ENCODE measurements at places on chromosomes 1 and 21. TPM values are rescaled to one million over a fixed set of nuclear protein-coding genes. Genes with fewer than 3 reads are reported as not detected.
A peak's percentile ranks its signal among the peaks of the same experiment; 100 is the strongest.

- DNase-seq = no peak
Observed at GRCh38 chr1:12649971-12650421, 6.1 kb downstream of the AADACL4 start.

GRCh38 chr21:43304621-43305335, 122.2 kb downstream of the SIK1 start:
- no peak for DNase-seq

GRCh38 chr1:58914925-58915324, 131.1 kb upstream of the JUN start:
- DNase-seq = no peak

DNA sequence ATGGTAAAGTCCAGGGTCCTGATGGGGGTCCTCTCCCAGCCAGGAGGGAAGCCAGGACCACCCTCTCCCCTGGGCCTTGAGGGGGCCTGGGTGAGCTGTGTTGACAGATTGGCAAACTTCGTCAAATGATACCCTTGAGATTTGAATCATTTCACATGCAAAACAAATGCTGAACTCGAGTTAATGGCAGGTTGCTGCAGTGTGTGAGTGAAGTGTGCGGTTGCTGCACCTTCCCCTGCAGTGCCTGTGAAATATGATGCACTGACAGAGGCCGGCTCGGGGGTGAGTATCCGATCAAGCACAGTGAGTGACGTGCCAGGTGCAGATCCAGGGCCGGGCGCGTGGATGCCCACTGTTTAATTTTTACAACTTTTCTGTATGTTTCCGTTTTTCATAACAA, 5.7 kb upstream of the KRTAP12-1 start:
- DNase-seq = no peak

- DNase-seq = no peak
Observed at GRCh38 chr1:180135535-180135934, 19.1 kb upstream of the QSOX1 start.

- peak; percentile 67 for DNase-seq
Observed at GRCh38 chr1:179369751-179370341, 4.1 kb downstream of the AXDND1 start.

DNA sequence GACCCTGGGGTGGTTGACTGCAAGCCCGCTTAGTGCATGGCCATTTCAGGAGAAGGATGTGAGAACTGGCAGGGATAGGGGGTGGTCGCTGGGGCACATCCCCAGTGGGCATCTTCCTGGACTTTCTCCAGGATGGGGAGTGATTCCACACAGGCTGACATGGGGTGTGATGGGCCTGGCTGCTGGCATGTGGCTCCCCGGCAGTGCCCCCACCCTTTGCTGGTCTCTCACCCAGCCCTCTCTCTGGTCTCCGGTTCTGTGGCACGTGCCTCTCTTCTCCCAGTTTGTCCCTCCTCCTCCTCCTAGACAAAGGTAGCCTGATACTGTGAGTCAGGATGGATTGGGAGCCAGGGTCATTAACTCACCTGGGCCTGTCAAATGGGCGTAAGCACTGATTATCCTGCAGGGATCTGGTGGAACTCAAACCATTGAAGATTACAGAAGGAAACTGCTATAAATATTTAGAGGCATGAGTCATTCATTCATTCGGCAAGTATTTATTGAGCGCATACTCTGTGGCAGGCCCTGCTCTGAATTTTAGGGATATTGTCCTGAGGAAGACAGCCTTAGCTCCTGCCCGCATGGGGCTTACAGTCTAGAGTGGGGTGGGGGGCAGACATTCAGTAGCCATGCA, 23.6 kb upstream of the EPS8L3 start:
- DNase-seq = peak; percentile 72

- DNase-seq = peak; percentile 47
Observed at GRCh38 chr1:38127428-38127827, 80.8 kb upstream of the POU3F1 start.

GRCh38 chr21:39579734-39580332, 32.9 kb upstream of the B3GALT5 start:
- DNase-seq = no peak

GRCh38 chr1:155968670-155969069, 9.7 kb downstream of the ARHGEF2 start:
- DNase-seq = no peak

- DNase-seq = no peak
Observed at GRCh38 chr1:219444474-219444873, 168.4 kb downstream of the ZC3H11B start.

GRCh38 chr1:102186536-102186935, 189.8 kb upstream of the OLFM3 start:
- DNase-seq = no peak

DNA sequence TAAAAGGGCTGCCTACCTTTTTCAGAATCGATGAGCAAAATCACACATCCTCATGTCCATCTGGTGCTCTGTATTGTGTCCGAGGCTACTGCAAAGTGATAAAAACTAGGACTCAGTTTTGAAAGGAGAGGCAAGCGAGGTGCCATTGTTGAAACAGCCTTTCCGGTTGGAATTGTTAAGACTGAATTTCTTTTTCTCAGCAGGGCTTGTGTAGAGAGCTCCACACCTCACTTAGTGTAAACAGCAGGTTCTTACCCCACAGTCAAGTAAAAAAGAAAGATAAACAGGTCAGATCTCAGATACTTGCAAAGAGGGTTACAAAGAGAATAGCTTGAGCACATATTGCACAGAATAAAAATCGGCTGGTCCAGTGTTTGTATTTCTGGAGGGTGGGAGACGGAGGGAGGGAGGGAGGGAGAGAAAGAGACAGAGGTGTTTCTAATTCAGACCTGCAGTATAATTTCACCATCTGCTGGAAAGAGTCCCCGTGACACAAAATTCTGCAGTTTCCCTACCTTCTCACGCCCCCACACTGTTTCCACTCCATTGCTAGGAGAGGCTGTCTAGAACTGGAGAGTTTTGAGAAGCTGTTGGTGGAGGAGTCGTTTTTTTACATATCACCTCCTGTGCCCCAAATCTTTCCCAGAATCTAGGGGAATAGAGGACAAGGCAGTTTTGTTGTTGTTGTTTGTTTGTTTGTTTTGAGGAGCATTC, 82.5 kb downstream of the EDEM3 start:
- no peak for DNase-seq

DNA sequence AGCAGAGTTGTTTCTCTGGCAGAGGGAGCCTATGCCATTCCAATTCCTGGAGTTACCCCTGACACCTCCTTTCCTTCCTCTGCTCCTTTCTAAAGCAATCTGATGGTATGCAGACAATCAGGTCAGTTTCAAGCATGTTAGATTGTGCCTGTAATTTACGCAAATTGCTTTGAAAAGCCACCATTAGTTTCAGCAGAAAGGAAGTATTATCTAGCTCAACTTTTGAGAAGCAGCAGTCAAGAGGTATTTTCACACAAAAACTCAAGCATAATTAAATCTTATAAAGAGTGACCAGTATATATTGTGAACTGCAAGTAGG, 2.2 kb downstream of the ERRFI1 start:
- no peak for DNase-seq

DNA sequence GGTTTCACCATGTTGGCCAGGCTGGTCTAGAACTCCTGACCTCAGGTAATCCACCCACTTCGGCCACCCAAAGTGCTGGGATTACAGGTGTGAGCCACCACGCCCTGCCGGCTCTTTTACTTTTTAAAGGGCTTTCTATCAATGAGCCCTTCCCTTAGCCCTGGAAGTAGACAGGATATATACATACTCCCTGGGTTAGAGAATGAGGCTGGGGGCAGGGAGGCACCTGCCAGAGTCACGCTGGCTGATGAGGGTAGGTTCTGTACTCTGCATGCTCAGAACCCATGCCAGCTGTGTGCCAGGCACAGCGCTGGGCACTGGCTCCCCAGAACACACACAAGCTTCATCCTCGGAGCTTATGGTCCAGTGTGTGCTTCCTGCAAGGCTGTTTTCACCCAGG, 113.6 kb upstream of the IPO9 start:
- no peak for DNase-seq

GRCh38 chr1:65471213-65471833, 50.9 kb downstream of the LEPR start:
- DNase-seq = no peak

DNA sequence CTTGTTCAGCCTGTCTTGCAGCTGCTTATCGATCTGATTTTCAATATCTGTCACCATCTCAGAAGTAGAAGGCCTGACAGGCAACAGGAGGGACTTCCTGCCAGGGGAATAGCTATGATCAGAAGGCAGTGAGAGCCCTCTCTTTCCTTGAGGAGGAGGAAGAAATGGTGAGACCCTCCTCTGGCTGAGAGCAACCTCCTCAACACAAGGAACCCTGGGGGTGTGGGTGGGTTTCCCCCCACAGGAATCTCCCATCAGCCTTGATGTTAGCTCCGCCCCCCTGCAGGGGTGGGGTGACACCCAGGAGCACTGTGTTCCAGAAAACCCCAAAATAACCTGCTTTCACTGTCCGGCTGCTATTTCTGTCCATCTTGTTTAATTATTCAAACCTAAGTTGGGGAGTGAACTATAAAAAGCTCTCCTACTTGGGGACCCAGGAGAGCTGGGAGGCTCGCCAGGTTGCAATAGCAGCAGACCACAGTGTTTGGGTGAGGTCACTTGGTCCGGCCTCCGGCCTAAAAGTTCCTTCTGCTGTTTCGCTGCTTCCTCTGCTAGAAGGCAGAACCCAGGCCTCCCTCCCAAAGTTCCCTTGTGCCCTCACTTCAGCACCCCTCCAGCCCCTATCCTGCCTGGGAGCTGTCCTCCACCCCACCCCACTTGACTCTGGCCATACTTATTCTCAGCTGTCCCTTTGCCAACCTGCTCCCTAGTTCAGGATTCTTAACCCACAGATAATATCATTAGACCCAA, 7.8 kb upstream of the MEF2D start:
- DNase-seq = no peak

DNA sequence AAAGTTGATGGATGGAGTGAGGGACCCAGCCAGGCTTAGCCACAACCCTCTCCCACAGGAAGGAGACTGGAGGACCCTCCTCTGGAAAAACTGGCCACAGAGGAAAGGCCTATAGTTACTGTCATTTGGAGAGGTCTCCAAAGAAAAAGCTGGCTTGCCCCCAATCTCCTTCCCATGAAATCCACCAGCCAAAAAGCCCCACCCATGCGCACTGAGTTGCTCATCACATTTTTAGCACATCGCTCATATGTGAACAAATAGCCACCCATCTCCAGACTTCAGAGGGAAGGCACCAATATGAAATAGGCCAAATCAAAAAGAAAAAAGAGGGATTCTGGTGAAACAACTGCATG, 36.9 kb upstream of the QSOX1 start:
- DNase-seq = peak; percentile 82

DNA sequence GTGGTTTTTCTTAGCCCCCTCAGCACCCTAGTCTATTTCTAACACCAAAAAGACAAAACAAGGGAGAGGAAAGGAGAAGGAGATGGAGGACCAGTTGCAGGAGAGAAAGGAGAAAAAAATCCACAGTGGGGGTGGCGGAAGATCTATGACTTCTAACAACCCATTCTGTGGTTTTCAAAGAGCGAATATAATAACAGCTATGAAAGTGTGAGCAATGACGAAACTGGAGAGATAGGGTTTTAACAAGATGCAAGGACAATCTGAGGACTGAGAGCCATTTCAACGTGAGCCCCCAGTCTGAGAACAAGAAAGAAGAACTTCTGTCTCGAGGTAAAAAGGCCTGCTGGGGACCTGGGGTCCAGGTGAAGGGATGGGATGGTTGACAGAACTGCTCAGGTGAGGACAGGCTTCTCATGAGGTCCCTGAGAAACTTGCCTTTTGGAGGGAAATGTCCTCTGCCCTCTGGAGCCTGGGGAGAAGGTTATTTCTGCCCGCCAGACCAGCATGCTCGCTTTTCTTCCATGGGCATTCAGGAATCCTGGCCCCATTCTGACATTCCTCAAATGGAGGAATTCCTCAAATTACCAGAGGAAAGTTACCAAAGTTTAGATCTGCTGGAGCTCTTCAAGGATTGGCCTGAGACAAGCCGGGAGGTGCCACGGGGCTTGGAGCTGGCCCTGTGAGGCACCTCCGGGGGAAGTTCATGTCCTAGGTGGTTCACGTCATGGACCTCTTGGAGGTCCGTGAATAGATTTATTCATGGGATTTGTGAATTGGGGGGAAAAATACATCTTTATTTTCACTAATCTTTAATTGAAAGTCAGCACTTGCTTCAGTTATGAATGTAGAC, at the start of gene CD160:
CD160 (plus strand) TSS at position 270 of the 850 bp plus-strand sequence. CDS start 8,829 bp downstream, outside the sequence.
- DNase-seq = no peak

- no peak for DNase-seq
Observed at GRCh38 chr1:89657886-89658285, 25.0 kb downstream of the LRRC8C start.

- DNase-seq = no peak
Observed at GRCh38 chr1:50724626-50725286, 235.3 kb downstream of the FAF1 start.

DNA sequence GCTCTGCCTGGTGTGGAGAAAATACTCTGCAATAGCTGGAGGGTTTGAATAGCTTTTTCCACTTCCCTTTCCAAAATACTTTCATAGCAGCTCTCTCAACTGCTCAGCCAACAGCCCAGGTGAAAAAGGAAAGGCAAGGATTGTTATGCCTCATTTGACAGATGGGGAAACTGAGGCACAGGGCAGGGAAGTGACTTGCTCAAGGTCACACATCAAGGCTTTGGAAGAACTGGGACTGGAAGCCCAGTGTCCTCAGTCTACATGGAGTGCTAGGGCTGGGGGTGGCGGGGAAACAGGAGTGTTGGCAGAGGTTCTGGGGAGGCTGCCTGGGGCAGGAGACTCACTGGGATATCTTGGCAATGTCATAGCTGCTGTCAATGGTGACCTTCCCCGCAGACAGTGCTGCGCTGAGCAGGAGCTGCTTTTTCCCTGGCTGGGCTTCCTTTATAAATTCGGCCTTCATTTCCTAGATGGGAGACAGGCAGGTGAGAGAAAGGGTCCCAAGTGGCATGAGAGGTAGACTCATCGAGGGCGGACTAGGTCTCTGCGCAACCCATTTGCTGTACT, 4.0 kb downstream of the CHI3L1 start:
- no peak for DNase-seq

GRCh38 chr1:21586222-21586621, 77.0 kb downstream of the ALPL start:
- DNase-seq = no peak

DNA sequence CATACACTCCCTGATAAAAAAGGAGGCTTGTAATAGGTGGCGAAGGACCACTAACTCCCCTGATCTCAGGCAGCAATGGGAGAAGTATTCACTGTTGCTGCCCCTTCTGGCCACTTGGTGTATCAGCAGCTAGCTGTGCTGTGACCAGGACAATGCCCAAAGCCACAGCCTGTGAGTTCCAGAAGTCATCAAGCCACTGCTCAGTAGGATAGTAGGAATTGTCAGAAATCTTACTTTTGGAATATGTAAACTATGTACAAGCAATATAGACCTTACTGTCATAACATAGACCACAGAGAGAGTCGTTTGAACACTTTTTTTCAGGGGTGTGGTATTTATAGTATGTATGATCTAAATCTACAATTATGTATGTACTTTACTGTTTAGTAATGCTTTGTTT, 248.3 kb upstream of the CAMK1G start:
- DNase-seq = peak; percentile 37

- DNase-seq = no peak
Observed at GRCh38 chr1:42996384-42996970, 37.8 kb upstream of the SLC2A1 start.

- DNase-seq = peak; percentile 68
Observed at GRCh38 chr1:152029144-152029928, 7.5 kb downstream of the S100A11 start.

GRCh38 chr1:63746129-63746864, 27.5 kb upstream of the ROR1 start:
- peak; percentile 91 for DNase-seq

Gene EPHA10
- 0.13 TPM for total RNA-seq

Gene DYNLT5
- total RNA-seq = not detected

Gene RIPPLY3
- not detected for total RNA-seq

Gene ARMH1
- not detected for total RNA-seq

Gene OLFML2B
- not detected for total RNA-seq

Gene PDXK
- total RNA-seq = 591 TPM

Gene SLC45A3
- 0.77 TPM for total RNA-seq

Gene SPRR2B
- total RNA-seq = not detected

Gene LCE6A
- total RNA-seq = not detected

Gene SMCP
- total RNA-seq = not detected

Measured in bronchial epithelial cell (primary cell).